ENCODE measurements at places on chromosomes 3 and 15.

DNA sequence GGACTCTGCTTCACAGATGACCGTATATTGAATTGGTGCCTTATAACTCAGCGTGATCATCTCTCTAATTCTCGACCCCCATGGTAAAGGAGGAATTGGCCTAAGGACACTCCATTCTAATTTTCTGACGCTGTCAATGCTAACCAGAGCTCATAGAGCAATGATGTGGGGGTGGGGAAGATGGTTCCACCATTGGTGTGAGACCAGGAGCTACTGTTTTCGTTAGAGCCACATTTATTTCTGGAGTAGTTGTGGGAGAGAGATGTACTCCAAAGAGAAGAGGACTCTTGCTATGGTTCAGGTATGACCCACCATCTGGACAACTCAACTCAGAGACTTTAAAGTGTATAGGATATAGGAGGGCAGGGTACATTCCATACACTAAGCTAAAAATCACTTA lies 16.3 kb downstream of the ZBTB38 start:
- DNase-seq = no peak

DNA sequence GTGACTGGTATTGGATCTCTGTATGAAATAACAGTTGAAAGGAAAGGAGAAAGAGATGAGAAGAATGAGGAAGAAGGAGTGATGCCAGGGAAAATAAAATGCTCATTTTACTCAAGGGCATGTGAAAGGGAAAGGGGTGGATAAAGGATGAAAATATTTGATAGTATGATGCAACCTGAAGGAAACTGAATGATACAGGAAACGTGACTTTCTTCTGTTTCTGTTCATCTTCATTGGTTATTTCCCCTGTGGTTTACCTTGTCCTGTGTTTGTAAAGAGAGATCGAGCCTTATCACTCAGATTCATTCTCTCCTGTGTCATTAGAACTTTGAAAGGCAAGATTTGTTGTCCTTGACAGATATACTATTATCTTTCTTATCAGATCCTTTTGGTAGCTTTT lies 243.6 kb upstream of the SLITRK3 start:
- DNase-seq = no peak

- no peak for DNase-seq
These were observed 245.3 kb downstream of the MYRIP start for GRCh38 chr3:40054568-40055222.

DNA sequence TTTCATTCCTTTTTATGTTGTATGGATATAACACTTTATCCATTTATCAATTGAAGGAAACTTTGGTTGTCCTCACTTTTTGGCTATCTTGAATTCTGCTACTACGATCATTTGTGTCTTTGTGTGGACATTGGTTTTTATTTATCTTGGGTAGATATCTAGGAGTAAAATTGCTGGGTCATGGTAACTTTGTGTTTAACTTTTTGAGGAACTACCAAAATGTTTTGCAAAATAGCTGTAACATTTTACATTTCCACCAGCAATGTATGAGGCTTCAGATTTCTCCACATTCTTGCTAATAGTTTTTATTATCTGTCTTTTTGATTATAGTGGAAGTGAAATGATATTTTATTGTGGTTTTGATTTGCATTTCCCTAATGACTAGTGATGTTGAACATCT lies 55.6 kb downstream of the TLNRD1 start:
- no peak for DNase-seq

DNA sequence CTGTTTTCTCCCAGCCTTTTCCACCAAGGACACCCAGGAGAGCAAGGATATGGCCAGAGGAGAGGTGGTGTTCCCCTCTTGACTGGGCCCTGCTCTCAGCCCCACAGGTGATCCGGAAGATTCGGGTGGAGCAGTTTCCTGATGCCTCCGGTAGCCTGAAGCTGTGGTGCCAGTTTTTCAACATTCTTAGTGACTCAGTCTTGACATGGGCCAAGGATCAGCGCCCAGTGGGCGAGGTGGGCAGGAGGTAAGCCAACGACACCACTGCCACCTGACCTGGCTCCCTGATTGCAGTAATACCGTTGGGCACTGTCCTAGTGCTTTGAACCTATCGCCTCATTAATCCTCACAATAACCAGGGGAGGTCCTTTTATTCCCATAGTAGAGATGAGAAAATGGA lies 25.3 kb upstream of the SLC28A1 start:
- no peak for DNase-seq

Data from hypothalamus (tissue), 51 donors.